Activated naive CD4-positive, alpha-beta T cell (primary cell): ENCODE measurements at places on chromosomes 1 and 21.
A peak's percentile ranks its signal among the peaks of the same experiment; 100 is the strongest.

GRCh38 chr1:229685149-229685548 lies 59.1 kb downstream of the URB2 start:
- no peak for DNase-seq

DNA sequence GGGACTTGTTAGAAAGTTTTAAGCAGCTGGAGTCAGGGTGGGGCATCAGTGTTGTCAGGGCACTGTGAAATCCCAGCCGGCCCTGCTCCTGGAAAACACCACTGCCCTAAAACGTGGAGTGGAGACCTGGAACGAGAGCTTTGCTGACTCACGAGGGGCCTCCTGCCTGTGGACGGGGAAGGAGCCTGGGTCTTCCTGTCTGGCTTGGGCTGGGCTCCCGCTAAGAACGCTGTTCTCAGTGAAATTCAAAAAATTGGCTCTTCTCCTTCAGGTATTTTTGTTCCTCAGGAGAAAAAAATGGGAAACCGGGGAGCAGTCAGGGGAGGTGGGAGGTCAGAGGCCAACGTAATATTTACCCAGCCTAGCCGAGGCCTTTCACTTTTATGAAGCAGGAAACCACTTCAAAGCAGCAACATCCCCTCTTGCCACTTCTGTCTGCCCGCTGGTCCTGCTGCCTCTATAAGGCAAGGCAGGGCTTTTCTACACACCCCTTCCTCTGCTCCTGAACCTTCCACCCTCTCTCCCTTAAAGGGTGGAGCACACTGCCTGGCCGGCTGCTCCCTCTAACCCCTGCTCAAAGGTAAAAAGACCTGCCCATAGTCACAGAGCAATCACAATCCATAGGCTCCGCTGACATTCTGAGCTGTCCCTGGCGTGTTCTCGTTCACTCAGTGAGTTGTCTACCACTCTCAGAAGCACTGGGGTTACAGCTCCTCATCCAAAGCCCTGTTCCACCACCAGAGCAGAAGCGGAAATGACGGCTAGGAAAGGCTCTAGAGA lies 8.0 kb downstream of the PLXNA2 start:
- no peak for DNase-seq

GRCh38 chr1:7299329-7299799 lies 471.7 kb upstream of the VAMP3 start:
- DNase-seq: no peak

DNA sequence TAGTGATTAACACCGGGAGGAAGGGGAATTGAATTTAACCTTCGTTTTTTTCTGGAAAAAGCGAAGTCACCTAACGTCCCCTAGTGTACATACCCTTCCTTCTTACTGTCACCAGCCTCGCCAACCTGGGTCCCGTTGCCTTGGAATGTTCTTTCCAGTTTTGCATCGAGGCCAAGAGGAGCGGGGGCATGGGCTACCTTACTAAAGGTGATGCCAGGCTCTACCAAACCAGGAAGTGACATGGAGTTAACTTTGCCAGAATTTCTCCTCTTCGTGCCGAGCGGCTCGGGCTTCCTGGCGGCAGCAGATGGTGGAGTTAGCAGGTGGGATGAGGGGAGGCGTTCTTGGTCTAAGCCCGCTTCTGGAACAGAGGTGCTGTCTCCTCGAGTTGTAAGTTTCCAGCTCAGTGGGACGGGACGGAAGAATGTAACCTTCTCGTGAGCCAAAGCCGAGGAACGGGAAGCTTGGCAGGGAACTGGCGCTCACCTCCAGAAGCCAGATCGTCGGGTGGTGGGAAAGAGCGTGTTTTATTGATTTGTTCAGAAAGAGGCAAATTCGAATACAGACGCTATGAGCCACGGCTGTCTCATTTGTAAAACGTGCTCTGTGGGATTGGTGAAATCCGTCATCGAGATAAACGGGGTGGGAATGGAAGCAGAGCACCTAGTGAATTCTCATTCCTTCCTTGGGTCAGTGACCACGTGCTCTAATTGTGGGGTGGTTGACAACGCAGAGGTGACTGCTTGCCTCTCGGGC lies 486 bp downstream of the NIPAL3 start:
- no peak for DNase-seq

- DNase-seq: no peak
Measured at GRCh38 chr1:21668951-21669257, 253 bp downstream of the RAP1GAP start.

DNA sequence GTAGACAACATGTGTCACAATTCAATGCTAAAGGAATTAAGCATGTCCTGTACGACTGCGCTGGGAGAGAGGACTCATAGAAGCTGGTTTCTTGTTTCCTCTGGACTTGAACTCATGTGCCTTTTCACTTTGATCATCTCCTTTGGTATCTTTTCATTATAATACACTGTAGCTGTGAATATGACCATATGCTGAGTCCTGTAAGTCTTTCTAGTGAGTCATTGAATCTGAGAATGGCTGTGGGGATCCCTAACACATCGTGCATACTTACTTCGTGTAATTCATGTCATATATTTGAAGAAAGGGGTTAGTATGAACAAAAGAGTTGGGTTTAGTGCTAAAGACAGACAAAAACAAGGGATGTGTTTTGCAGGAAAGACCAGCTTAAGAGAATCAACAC lies 148.1 kb upstream of the RUNX1 start:
- no peak for DNase-seq

DNA sequence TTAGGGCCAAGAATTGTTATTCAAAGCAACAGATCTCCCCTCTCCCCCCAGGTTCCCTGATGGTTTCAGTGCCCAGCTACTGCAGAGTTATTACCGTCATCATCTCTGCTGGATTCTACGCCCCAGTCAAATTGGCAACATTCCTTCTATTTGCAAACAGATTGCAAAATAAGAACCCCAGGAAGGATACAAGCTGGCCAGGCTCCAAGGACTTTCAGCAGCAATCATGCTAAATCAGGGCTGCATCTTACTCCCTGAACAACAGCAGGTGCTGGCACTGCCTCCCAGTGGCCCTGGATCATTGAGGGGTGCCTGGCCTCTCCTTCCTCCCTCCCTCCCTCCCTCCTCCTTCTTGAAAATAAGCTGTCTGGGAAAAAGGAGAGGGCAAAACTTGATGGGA lies 521.6 kb upstream of the BEND5 start:
- DNase-seq: no peak

DNA sequence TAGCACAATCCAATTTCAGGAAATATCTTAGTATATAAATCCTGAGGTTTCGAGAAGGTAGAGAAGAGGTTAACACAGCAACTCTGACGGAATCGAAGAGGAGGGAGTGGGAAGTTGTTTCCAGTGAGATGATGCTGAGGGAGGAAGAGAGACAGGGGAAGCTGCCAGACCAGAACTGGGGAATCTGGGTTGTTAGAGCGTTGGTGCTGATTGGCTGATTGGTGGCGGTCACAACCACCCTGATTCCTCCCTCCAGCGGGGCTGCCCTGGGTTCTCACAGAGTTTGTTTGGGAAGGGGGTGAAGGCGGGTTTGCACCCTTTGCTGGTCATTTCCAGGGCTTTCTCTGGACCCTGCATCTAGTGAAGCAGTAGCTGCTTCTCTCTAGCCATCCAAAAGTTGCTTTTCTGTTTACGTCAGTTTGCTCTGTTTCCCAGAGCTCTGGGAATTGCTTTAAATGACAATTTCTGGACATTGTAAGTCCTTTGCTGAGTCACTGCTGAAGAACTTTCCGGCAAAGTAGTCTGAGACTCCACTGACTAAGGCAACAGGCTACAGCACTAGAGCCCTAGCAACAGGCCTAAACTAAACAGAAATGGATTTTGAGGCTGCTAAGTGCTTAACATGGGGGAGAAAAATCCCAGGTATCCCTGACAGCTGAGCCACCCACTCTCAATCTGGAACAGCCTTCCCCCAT lies 90.1 kb downstream of the TENT5C start:
- no peak for DNase-seq

GRCh38 chr1:175463853-175464252 lies 271.3 kb upstream of the KIAA0040 start:
- DNase-seq: no peak

DNA sequence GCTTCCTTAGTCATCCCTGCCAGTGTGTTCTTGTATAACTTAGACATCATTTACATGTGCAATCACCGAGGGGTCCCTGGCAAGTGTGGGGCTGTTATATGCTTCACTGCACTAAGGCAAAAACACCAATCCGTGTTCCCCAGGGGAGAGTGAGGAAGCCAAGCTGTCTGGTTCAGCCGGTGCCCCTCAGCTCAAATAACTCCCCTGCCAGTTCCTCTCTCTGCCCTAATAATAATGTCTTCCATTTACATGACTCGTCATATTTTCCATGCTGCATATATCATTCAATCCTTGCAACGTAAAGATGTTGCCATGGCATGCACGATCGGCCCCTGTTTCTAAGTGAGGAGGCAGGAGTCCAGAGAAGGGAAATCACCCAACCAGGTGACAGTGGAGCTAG lies 24.4 kb upstream of the NDC1 start:
- no peak for DNase-seq

DNA sequence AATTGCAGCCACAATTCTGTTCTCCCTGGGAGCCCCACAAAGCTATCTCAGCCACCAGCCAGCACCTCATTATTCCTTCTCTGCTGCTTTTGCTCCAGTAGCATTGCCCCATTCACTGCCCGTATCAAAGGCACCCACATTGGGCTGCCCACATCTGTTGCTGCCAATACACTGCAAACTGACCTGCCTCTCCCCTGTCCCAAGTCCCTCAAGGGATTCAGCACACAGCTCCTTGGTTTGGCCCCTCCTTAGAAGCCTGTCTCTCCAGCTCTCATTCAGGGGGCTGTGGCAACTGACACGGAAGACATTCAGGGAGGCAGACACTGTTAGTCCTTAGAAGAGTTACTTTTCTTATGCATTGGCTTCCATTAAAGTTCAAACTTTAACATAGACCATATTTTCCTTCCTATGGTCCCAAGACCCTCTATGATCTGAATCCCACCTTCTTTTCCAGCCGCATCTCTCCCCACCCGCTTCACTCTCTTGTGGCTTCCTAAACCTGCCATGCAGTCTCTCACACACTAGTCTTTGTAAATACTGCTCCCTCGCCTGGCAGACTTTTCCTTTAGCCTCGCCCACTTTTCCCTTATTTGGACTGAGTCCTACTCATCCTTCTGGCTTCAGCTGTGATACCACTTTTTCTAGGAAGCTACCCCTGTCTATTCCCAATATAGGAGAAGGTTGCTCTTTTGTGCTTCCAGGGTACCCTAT lies 19.3 kb upstream of the KLHDC8A start:
- no peak for DNase-seq

DNA sequence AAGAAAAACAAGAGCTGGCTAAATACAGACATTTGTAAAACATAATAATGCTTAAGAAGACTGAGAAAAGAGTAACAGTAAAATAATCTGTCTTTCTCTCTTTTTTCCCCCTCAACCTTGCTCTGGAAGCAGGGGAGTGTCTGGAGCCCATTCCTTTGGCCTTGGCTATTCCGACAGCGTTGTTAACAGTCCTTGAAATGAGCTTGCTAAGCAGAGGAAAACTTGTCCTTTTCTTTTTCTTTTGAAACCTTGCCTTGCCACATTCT lies 6.7 kb upstream of the CA6 start:
- DNase-seq: no peak

GRCh38 chr1:110605901-110606656 lies at the start of gene KCNA2:
Gene KCNA2, minus strand, starts transcription at chr1:110606358. Its CDS starts 1,576 bp downstream, at chr1:110604782.
- DNase-seq: no peak

GRCh38 chr1:40344597-40344996 lies 27.5 kb upstream of the COL9A2 start:
- DNase-seq: peak; percentile 22

DNA sequence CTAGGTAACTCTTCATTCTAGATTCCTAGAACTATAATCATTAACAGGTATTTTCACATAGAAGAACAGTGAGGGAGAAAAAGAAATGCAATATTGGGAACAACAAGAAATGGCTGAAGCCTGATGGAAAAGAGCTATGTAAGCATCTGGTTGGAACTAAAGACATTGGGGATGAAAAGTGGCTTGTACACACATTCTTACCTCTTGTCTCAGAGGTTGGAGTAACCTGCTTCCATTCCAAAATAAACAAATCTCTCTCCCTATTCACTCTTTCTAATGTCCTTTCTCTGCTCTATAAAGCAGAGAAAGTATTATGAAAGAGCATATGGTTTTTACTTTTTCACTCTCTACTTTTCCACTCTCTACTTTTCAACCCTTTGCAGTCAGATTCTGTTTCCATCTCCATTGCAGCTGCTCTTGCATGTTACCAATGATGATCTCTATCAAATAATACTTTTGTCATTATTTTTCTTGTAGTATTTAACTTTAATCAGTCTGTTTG lies 37.5 kb downstream of the CMPK1 start:
- no peak for DNase-seq

- DNase-seq: no peak
Measured at GRCh38 chr21:34537838-34538237, 25.8 kb upstream of the KCNE1 start.

- DNase-seq: no peak
Measured at GRCh38 chr1:52080014-52080415, 23.9 kb downstream of the BTF3L4 start.

GRCh38 chr1:37477198-37477931 lies 3.0 kb downstream of the ZC3H12A start:
- DNase-seq: peak; percentile 57

GRCh38 chr1:169316556-169316955 lies 51.0 kb downstream of the NME7 start:
- no peak for DNase-seq

DNA sequence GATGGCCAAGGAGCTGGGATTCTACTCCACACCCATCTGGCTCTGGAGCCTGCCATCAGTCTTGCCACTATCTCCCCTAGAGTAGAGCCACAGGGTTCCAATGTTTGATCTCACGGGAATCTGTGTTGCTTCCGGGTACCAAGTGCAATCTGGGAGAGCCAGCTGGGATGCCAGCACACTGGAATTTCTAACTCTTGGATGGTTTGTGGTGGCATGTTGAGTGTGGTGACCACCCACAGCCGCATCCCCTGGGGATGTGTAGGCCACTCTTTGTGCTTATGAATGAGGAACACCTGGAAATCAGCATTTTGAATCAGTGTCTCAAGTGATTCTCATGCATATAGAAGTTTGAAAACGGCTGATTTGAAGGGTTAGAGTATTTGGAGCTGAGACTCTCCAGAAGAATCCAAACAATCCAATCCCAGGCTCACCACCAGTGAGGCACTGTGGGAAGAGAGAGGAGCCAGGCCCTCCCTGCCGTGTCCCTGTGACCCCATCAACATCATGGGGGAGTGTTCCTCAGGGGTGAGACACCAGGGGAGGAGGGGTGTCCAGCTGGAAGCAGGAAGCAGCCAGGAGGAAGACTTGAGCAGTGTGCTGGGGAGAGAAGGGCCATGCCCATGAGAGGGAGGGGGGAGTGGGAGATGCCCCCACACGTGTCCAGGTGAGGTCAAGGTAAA lies 13.4 kb downstream of the FBLIM1 start:
- DNase-seq: no peak

GRCh38 chr1:234206651-234207284 lies 166.5 kb upstream of the COA6 start:
- DNase-seq: no peak

DNA sequence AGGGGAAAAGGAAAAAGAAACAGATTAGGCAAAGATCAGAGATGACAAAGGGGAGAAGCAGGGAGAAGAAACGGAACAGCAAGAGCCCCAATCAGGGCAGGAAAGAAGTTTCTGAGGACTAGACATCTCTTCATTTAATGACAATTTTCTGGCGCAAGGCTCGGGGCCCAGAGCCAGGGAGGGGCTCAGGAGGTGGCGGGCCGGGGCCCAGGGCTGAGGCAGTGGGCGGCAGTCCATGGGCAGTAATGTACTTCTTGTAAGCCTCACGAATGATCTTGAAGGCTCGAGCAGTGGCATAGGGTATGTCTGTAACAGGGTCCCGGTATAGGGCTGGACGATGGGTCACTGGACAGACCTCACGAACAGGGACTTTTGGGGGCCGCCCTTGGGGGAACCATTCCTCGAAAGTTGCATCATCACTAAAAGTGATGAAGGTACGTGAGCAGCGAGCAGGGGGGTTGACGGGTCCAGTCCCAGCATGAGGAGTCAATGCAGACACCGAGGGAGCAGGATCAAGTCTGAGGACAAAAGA lies 799 bp upstream of the TMOD4 start:
- no peak for DNase-seq
